ENCODE measurements at places on chromosomes 16 and 17.
A peak's percentile ranks its signal among the peaks of the same experiment; 100 is the strongest.

DNA sequence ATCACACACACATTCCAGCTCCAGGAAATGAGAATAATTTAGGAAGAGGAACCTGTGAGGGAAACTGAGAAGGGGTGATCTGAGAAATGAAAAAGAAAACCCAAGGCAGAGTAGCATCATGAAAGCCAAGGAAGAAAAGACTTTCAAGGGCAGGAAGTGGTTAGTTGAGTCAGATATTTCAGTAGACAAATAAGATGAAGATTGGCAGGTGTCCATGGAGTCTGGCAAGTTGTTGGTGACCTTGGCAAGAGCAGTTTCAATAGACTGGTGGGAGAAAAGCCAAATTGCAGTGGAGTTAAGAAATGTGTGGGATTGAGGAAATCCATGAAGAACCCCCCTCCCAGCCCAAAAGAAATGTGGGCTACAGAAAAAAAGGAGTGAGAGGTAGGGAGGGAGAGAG is 10.7 kb downstream of the GNAO1 start:
- no peak for DNase-seq

- DNase-seq: no peak
Measured at GRCh38 chr16:52553322-52553721, 6.4 kb upstream of the TOX3 start.

DNA sequence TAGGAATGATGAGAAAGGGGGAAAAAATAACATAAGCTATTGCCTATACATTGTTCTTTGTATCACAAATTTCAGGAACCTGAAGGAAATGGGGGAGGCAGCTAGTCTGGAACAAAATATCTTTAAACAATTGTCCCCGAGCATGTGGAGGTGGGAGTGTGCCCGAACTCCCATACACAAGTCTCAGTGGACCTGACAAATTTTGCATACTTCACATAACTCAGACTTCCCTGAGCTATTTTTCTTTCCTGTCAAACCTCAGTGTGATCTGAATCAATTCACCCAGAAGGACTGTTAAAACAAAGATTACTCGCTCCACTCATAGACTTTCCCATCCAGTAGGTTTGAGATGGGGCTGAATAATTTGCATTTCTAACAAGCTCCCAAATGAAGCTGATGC is 1.6 kb upstream of the XPO6 start:
- DNase-seq: no peak

DNA sequence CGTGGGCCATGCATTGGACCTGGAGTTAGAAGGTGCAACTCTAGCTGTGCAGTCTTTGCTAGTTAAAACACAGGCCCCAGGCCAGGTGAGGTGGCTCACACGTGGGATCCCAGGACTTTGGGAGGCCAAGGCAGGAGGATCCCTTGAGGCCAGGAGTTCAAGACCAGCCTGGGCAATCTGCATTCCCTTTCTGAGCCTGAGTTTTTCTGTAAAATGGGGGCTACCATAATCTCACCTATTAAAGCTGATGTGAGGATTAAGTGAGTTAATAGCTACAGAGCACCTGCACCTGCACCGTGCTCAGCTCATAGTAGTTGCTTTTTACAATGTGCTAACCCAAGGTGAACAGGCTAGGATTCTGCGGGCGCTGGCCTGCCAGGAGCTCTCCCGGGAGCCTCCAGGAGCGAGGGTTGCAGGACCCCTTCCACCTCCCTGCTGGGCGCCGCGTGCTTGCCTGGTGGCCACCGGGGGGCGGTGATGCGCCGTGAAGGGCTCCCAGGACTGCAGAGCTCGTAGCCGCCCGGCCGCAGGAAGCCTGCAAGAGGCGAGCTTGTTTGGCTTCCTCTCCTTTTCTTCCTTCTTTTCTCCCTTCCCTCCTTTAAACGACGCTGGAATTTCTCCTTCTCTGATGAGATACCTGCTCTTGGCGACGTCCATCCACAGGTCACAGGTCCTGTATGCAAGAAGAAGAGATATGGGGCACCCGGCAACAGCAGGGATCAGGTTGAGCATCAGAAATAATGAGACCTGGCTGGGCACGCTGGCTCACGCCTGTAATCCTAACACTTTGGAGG is 51.3 kb downstream of the ZFP90 start:
- DNase-seq: peak; percentile 38

DNA sequence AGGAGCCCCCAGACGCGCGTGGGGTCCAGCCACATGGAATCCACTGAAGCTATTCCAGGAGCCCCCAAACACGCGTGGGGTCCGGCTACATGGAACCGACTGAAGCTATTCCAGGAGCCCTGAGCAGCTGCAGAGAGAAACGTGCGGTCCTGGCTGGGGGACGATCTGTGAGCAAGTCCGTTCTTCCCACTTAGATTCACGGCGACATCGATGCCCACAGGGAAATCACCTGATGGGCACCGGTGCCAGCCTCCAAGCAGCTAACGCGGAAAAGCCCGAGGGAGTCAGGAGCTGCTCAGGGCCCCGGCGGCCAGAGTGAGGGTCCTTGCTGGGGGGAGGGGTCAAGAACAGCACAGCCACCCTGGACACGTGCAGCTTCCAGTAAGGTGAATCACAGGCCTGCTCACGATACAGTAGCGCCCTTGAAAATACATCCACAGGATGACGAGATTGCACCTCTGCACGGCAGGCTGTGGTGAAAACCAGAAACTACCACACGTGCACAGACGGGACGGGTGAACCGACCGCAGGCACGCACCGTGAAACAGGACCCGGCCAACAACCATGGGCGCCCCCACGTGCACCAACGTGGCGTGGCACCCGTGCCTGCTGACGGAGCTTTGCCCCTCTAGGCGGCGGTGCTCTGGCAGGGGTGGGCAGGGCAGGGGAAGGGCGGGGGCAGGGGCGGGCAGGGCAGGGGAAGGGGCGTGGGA is 77.7 kb upstream of the GNG13 start:
- DNase-seq: no peak

DNA sequence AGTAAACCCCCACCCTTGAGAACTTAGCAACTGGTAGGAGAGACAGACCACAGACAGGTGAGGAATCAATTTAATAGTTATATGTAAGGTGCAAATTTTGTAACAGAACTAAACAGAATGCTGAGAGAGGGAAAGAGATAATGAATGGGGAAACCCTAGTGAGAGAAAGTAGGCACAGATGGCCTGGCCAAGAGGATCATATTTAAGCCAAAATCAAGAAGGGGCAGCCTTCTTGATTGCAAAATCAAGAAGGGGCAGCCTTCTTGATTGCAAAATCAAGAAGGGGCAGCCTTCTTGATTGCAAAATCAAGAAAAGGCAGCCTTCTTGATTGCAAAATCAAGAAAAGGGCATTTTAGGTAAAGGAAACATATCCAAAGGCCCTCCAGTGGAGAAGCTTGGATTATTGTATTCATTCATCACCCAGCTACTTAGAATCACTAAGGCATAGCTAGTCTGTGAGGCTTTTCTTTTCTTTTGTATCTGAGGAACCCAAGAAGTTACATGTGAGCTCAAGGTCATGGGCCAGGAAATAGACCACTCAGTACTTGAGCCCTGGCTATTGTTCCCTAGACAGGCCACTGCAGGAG is 190.6 kb downstream of the CYLD start:
- no peak for DNase-seq

- no peak for DNase-seq
Measured at GRCh38 chr17:45902892-45903346, 8.6 kb downstream of the MAPT start.

GRCh38 chr17:72399608-72400487 is 279.0 kb downstream of the SOX9 start:
- no peak for DNase-seq

Measured in activated T-cell treated with anti-CD3 and anti-CD28 coated beads for 4 hours (primary cell).